Iris pigment epithelial cell (primary cell): ENCODE measurements at places on chromosomes 3 and 15.

GRCh38 chr15:83734487-83734886, 80.6 kb downstream of the ADAMTSL3 start:
- DNase-seq, result no peak

- DNase-seq, result no peak
Measured at GRCh38 chr3:30583973-30584372, 22.4 kb upstream of the TGFBR2 start.

DNA sequence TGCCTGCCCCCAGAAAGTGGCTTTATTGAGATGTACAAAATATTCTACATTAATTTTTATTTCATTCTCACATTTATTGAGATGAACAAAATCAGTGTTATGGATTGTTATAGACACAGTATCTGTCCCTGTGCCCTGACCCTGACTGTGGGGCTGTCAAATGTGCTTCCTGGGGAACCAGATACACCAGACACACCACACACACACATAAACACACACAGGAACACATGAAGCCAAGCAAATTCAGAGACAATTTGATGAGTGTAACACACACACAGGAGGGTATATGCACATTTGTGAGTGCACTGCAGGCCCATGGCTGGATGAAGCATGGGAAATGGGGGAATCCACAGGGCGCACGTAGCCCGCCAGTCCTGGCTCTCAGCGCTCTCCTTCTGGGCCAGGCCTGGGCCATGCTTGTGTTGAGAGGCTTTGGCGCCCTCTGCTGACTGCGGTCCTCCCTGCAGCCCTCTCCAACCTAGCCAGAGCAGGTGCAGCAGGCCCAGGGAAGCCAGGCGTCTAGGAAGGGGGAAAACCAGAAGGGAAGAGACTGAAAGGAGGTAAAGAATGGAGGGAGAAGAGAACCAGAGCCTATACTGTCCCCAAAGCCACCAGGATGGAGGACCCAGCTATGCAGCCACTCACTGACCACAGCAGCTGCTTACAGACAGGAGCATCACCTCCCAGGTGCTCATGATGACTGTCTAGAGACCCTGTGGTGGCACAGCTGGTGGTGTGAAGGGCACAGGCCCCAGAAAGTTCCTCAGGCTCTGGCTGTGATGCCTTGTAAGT, 18.0 kb upstream of the LOXL1 start:
- peak; percentile 67 for DNase-seq

DNA sequence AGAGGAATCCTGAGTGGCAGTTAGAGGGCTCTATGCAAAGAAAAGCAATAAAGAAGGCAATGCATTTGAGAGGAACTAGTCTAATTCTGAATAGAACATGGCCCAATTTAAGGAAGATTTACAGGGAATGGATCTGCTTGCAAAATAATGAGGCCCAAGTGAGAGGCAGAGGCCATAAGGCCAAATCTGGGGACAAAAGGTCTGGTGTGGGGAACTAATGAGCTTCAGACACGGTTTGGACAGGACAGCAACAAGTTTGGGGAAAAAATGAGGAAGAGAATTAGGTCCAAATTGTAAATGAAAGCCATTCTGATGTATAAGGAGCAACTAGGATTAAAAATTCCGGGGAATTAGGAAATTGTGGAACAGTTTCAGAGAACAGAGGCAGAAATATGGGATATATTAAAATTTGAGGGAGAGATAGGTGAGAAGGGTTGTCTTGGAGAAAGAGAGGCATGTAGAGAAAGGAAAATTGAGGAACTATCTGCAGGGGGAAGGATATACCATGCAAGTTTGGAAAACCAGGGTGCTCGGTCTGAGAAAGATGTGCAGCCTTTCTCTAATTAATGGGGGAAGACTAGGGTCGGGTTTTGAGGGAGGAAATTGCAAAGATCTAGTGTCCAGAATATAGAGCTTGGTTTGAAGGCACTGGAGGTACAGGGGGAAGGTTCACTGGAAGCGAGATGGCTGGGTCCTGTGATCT, 73.8 kb downstream of the RBPMS2 start:
- no peak for DNase-seq

DNA sequence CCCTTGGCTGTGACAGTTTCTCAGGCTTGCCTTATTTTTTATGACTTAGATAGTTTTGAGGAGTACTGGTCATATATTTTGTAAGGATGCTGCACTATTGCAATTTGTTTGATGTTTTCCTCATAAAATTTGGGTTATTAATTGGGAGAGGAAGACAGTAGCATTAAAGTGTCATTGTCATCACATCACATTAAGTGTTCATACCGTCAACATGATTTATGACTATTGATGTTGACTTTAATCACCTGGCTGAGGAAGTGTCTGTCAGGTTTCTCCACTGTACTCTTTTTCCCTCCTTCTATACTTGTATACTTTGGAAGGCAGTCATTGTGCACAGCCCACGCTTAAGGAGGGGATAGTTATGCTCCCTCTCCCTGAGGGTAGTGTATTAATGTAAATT, 26.9 kb downstream of the TRIM69 start:
- no peak for DNase-seq

- no peak for DNase-seq
Measured at GRCh38 chr3:197022405-197023231, 7.0 kb downstream of the MELTF start.

DNA sequence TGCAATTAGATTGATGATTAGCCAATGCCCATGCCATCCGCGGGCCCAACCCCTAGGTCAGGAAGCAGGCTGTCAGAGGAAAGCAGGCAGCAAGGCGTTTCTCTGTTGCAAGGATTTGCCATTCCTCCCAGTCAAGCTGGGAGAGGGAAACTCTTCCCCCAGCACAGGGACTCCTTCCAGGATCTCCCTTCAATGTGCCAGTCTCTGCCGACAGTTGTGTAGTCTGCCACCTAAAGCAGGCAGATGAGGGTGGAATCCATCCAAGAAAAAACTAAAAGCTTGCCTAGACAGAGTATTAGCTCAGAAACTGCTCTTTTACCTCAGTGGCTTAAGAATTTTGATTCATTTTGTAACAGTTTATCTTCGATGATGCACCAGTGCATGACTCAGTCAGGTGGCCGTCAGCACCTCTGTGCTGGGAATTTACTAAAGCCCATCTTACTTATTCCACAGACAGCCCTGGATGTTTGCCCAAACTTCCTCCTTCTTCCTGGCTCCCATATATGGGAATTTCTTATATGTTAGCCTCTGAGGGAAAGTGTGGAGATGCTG, 501.5 kb upstream of the THBS1 start:
- DNase-seq, result peak; percentile 75

DNA sequence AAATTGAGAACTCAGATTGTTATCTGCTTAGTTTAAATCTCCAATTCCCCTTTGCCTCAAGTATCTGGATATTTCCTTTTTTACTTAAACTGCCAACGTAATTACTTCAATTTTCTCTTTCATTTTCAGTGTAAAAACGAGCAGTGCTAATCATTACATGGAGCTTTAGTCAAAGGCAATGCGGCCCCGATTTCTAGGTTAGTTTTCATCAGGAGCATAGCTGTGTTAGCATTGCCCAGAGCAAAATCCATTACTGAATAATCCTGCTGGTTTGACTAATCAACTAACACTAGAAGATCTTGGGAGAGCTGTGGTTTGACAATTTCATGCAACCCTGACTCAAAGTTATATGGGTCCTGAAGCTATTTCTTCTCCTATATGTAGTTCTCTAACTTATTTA, 46.2 kb downstream of the ZPLD1 start:
- peak; percentile 0 for DNase-seq

DNA sequence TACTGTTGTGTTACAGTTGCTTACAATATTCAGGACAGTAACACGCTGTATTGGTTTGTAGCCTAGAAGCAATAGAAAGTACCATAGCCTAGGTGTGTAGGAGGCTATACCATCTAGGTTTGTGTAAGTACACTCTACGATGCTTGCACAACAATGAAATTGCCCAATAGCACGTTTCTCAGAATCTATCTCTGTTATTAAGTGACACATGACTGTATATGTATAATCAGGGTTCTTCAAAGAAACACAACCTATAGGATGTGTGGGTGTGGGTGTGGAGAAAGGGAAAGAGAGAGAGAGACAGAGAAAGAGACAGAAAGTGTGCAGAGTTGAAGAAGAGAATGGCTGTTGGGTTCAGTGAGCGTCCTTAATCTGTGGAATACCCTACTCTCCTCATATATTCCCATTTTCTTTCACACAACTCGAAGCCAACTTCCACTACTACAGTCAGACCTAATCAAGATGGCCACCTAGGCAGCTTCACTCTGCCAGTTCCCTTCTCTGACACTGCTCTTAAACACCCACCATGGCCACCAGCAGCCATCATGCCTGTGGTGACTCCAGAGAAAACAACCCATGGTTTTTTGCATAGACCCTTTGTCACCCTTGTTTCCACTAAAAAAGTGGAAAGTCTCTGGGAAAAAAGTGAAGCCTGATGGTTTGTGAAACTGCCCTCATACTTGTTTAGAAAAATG, 5.8 kb upstream of the PPP4R2 start:
- no peak for DNase-seq

DNA sequence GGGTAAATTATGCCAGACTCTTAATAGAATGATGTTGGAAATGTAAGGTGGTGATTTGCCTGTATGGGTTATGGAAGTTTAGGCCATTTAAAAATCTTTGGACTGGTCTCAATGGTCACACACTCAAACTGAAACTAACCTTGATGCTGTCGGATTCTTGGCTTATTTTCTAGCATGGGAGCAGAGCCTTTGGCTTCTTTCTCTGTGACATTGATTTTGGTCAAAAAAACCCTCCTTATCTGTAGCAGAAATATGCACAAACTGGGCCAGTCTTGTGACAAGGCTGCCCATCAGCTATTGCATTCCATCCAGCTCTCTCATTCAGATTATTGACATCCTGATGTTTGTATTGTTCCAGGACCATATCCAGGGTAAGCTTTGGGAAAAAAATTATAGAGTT, 35.9 kb downstream of the ARPP21 start:
- no peak for DNase-seq

DNA sequence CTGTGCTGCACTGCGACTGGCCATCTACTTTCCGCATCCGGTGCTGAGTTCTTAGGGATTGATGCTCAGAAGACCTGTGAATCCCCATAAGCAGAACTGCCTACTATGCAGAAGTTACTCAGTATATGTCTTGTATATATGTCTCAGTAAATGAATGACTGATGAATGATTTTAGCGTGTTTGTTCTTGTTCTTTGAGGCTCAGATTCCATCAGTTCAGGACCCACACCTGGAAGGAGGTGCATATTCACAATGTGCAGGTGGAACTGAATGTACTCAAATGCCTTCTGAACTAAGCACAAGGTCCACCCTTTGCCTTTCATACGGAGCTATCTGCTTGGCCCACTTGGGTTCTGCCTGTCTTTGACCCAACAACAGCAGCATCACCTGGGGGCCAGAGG, 19.8 kb downstream of the TNFAIP8L3 start:
- DNase-seq, result no peak

DNA sequence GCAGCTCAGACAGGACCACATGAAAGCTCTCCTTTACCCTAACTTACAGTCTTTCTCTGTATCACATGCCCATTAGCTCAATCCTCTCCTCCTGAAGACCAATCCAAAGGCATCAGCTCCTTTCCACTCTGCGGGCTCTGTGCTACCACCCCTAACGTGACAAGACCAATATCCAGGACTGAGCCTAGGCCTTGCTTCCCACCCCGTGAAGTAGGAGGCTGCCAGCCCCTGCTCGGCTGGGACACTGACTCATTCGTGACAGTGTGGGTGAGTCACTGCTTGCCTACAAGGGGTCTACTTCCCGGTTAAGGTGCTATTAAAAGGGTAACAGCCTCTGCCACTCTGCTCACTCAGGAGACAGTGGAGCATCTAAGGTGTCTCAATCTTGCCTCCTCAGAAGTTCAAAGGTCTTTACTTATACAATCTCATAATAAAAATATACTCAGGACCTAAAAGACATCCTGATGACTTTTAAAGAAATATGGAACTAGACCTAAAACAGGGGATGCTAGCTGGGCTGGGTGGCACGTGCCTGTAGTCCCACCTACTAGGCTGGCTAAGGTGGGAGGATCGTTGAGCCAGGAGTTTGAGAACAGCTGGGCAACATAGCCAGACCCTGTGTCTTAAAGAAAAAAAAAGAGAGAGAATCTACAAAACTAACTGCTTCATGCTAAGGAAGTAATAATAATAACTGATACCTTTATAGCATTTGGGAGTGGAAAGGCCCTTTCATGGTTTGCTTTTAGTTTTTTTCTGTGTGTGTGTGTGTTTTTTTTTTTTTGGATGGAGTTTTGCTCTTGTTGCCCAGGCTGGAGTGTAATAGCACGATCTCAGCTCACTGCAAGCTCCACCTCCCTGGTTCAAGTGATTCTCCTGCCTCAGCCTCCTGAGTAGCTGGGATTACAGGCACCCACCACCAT, 55.0 kb downstream of the TMEM44 start:
- DNase-seq, result peak; percentile 88

GRCh38 chr15:81400640-81401236, 26.7 kb upstream of the TMC3 start:
- peak; percentile 63 for DNase-seq

DNA sequence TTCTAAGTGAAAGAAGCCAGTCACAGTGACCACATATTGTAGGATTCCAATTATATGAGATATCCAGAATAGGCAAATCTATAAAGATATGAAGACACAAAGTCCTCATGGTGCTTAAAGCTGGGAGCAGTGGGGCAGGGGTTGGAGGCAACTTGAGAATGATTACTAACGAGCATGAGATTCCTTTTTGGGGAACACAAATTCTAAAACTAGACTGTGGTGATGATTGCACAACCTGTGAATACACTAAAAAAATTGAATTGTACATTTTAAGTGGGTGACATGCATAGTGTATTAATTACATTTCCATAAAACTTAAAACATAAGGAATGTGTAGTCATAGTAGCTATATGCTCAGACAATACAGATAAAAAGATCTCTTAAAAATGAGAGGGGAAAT, 103.2 kb downstream of the DPH6 start:
- DNase-seq, result peak; percentile 44

DNA sequence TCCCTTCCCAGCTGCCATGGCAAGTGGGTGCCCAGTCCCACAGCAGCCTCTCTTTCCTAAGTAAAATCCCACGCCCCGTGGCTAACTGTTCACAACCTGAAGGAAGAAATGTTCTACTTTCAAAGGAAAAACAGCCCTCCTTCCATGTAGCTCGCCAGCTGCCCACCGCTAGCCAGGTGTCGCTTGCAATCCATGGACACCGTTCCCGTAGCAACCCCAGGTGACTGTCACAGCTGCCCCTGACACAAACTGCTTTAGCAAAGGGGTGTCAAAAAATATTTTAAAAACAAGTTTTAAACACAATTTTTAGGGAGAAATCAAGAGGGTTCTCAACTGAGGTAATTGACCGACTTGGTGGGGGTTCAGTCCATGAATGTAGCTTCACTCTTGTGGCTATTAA, 21.0 kb upstream of the CGNL1 start:
- DNase-seq, result no peak

DNA sequence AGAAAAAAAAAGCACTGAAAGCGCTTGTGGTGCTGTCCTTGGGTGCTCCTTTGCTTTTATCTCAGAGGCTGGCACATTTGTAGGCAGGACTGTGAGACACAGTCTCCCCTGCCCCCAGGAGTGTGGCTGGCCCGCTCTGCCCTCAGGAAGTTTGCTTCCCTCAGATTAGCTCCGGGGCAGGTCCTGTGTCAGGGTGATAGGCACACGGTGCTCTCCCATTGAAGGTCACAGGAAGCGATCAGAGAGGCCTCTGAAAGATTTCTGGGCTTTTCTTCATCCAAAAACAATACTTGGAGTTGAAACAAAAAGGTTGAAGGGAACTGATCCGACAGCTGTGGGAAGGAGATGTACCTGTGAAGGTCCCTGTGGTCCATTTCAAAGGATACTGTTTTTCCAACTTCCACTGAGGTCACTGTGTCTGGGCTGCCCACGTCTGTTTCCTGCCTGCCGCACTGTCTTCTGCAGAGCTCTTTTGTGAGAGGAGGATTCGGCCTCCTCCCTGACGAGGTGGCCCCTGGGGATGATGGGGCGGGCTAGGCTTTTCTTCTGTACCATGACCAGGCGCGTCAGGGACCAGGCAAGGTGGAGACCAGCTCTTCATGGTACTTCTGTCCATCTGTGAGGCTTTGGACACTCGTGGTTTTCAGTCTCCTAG, 330.5 kb upstream of the CTDSPL start:
- DNase-seq, result no peak
